ENCODE measurements at places on chromosomes 3 and 15.

DNA sequence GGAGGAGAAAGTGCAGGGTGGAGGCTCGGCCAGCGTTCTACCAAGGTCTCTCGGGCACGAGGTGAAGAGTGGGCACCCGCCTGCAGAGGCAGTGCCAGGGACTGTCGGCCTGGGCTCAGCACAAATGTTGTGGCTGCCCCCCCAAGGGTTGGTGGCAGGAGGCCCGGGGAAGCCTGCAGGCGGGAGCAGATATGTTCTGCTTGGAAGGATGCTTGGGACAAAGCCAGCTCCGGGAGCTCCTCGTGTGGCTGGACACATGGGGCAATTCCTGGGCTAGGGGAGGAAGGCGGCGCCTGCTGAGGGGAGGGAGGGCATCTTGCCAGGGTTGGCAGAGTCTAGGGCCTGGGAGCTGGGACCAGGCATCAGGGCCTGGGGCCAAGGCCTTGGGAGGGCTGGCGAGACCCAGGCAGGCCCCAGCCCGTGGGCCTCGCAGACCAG is 30.4 kb upstream of the FBLN2 start:
- no peak for DNase-seq

GRCh38 chr3:106624154-106624553 is 753.1 kb upstream of the CCDC54 start:
- no peak for DNase-seq

- DNase-seq, result no peak
These were observed 64.1 kb upstream of the SLC6A1 start for GRCh38 chr3:10928407-10928960.

- no peak for DNase-seq
These were observed 49.0 kb downstream of the LMCD1 start for GRCh38 chr3:8550611-8551010.

- no peak for DNase-seq
These were observed 388.7 kb downstream of the FOXP1 start for GRCh38 chr3:71194785-71195184.

DNA sequence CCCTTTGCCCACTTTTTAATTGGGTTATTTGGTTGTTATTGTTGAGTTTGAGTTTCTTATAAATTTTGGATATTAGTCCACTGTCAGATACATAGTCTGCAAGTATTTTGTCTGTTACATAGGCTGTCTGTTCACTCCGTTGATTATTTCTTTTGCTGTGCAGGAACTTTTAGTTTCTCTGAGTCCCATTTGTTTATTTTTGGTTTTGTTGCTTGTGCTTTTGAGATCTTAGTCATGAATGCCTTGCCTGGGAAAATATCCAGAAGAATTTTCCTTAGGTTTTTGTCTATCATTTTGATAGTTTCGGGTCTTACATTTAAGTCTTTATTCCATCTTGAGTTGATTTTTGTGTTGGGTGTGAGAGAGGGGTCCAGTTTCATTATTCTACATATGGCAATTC is 254.5 kb downstream of the NLGN1 start:
- no peak for DNase-seq

DNA sequence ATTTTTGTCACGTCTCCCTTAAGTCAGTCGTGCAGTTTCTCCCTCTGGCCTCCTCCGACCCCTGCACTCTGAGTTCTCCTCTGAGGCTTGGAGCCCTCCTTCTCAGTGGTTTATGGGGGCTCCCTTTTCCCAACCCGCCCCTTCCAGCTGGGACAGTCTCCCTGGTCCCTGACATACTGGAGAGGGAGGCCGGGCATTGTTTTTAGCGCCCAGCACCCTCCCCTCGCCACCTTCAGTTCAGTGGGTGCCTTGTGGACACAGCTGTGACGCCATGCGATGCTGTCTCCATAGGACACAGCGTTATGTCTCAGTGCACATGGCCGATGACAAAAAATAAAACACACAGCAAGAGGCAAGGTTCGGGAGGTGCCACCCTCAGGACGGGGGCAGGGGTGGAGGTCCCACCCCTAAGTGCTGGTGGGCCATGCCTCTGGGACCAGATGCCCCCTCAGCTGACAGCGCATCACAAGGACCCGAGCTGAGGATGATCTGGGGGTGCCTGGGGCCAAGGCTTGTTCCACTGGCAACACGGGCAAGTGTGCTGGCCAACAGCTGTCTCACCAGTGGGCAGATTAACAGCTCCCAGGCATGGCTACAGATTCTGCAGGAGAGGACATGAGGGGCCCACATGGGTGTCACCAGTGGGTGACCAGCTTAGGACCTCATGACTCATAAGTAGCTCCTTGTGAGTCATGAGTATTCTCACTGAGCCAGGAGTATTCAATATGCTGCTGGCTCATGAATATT is 81.6 kb downstream of the PLXNA1 start:
- DNase-seq, result no peak

- no peak for DNase-seq
These were observed 142.3 kb downstream of the TMCO5A start for GRCh38 chr15:38076786-38077185.

- DNase-seq, result no peak
These were observed 182.3 kb downstream of the OR4M2 start for GRCh38 chr15:22262613-22263020.

DNA sequence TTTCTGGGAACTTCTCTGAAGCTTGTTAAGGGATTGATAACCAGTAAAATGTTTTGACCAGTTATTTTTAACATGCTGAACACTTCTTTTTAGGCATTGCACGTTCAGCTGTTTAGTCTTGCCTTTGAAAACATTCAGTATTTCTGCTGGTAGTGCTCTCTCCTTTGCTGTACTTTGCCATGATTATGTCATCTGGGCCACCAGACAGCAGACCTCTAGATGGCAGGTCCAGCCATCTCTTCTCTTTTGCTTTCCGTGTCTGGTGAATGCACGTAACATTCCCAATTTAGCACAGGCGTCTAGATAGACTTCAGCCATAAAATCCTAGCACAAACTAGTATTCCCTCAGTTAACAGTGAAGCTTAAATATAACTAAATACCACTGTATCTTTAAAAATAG is 57.8 kb downstream of the RAB7A start:
- DNase-seq, result no peak

GRCh38 chr15:57146506-57147201 is 228.2 kb downstream of the TCF12 start:
- no peak for DNase-seq

DNA sequence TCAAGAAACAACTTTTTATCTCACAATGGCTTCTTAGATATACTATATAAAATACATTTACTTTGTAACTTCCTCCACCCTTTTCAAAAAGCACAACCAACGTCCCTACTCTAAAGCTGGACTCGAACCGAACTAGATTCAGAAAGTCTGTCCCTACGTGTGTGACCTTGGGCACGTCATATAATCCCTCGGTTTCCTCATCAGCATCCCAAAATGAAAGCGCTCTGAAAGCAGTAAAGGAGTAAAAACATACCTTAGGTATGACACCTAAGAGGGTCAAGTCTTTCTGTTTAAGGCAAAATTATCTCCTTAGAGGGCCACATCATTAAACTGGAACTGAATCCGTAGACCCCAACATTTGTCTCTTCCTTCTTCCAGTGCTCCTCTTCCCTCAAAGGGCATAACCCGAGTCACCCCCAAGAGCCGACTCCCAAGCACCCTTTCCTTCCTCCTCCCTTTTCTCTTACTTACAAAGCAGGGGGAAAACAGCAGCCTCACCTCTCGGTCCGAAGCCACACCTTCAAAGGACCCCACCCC is 663 bp downstream of the PDCD10 start:
- DNase-seq, result no peak

DNA sequence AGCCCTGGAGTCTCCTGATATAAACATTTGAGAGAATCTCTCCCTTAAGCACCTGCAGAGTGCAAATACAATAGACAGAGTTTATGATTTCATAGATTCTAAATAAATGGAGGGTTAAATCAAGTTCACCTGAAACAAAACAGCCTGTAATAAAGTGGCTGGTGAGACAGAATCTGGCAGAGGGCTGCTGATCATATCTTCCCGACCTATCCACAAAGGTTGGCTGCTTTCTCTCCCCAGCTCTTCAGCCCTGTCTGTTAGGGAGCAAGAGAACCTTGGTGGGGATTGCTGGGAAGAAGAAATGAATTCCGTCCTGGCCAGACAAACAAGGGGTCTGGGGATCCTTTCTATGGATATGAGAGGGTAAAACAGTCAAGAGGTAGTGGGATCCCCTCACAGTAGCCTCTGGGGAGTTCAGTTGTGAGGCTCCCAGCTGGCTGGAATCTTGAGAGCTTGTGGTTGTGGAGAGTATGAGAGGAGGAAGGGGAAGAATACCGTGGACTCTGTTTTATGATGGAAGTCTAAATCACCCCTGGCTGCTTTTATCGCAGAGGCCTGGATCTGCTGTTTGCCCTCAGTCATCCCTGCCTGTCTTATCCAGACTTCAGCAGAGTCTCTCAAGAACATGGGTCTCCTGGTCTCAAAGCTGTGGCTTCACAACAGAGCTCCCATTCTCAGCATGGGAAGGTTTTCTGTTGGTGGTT is 451.3 kb downstream of the NTRK3 start:
- DNase-seq, result no peak

GRCh38 chr3:132261506-132261905 is 55.7 kb upstream of the ACP3 start:
- no peak for DNase-seq

DNA sequence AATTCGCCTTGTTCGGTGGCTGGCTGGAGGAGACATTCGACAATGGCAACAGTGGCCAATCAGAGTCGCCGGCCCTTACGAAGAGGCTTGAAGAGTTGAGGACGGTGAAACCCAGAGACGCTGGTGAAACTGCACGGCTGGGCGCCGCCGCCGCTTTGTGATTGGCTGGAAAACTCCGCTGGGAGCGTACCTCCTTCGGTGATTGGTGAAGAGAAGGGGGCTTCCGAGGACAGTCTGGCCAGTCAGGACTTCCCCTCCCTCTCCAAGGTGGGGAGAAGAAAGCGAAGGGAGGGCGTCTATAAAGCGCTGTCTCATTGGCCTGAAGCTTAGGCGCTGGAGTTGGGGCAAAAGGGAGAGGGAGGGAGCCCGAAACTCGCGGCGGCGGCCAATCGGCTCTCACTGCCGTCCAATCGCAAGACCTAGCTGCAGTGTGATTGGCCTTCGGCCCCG is 554 bp upstream of the GSK3B start:
- DNase-seq, result no peak
